CD4-positive, alpha-beta T cell (primary cell): ENCODE measurements at places on chromosomes 11 and 22.

GRCh38 chr11:77436969-77437368, 36.9 kb downstream of the PAK1 start:
- no peak for DNase-seq

- DNase-seq, result no peak
Measured at GRCh38 chr22:21984793-21985192, 2.2 kb upstream of the TOP3B start.

DNA sequence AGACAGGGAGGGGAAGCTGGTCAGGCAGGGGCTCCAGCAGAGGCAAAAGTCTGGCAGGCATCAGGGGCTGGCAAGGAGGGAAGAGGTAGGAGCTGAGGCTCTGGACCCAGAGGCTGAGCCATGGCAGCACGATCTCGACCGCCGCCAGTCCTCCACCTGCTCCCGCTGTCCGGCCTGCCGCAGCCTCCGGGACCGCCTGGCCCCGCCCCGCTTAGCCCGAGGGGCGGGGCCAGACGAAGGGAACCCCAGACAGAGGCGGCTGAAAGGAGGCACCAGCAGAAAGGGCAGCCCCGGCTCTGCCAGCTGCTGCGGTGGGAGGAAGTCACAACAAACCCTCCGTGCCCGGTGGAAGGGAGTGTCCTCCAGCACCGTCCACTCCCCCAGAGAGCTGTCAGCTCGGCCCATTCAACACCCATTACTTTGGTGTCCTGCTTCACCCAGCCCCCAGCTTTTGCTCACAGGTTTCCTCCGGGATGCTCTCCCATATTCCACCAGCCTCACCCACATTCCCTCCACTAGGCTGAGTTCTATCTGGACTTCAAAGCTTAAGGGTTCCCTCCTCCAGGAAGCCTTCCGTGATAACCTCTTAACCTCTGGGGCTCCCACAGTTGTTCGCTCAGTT, at the start of gene MFNG:
TSS of gene MFNG (minus strand) at position 161 of the 622 bp plus-strand sequence. CDS start 207 bp downstream, outside the sequence.
- peak; percentile 66 for DNase-seq

DNA sequence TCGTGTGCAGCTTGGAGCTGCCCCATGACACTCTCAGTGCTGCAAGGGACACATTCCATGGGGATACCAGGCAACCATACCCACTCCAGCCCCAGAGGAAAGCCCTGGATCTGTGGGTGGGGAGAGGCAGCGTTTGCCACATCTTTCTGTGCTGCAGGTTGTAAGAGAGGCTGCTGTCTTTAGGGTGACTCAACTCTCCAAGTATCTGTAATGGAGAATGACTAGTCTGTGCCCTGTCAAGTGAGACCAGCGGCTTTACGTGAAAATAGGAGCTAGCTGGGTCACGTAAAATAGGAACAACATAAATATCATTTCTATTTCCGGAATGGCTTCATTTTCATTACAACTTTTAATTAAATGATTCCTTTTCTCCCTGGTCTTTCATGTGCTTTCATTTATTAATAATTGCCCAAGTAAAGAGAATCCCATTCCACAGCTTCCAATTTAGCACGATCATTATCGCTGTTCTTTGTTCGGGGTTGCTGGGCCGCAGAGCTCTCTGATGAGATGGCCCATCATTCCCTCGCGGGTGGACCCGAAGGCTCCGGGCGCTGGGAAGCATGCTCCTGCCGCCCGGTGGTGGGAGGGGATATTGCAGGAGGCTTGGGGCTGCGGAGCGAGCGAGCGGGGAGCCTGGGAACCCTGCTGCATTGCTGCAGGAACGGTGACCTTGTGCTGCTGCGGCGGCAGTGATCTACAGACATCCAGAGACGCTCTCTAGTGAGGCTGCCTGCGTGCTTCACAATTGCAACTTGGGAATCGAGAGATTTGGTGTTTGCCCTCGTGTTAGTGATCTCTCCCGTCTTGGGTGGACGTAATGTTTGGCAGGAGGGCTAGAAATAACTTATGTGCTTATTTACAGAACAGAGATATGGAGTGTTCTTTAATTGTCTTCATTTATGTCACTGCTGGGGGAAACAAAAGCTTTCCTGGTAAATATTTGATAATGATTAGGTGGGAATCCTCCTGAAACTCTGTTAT, 10.6 kb downstream of the SLC6A5 start:
- peak; percentile 30 for DNase-seq

DNA sequence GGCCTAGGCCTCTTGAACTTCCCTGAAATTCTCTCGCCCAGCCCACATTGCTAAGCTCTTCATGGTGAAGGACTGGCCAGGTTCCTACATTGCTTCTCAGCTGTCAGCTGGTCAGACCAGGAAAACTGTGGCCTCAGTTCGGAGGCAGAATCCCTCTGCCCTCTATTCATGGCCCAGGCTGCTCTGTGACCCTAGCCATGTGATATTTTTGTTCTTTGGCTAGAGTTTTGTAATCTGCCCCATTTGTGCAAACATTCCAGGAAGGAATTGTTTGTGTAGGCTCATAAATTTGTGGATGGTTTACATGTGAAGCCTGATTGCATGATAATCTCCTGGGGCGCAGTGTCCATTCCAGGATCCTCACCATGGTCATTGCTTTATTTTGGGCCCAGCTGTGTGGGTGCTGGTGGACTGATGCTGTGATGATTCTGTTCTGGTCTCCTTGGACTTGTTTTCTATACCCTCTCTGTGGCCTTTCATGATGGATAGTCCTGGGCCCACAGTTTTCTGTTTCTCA, 149.1 kb upstream of the E2F8 start:
- no peak for DNase-seq

- DNase-seq, result no peak
Measured at GRCh38 chr22:33451866-33452469, 393.8 kb upstream of the SYN3 start.

DNA sequence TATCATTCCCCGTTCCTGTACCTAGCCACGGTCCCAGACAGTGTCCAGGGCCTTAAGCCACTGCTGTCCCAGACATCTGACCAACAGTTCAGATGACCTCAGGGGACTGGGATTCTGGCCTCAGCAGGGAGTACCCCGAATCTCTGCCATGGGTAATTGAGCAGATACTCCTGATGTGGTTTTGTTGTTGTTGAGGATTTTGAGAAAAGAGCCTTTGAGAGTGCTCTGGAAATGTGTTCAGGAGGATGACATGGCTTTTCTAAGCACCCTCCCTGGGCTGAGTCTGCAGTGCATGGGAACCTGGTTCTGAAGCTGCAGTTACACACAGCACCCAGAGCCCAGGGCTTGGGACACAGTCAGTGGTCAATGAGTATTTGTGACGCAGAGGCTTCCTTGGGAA, 30.4 kb downstream of the ADAMTS15 start:
- no peak for DNase-seq

GRCh38 chr22:33699176-33699575, 221.1 kb downstream of the LARGE1 start:
- no peak for DNase-seq

DNA sequence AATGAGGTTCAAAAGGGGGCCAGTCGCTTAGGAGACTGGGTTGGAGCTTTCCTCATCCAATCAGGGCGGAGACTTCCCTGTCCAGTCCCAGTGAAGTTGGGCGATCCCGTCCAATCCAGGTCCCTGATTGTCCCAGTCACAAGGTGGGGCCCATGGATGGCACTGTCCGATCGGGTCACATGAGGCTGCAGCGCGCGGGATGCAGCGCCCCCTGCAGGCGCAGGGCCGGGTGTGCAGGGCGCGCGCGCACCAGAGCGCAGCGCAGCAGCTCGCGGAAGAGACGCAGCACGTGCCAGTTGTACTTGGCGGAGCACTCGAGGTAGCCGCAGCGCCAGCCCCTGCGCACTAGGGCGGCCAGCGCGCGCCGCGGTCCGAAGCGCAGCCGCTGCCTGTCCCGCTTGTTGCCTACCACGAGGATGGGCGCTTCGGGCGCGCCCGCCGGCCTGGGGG, 2.3 kb downstream of the RASL10A start:
- no peak for DNase-seq

DNA sequence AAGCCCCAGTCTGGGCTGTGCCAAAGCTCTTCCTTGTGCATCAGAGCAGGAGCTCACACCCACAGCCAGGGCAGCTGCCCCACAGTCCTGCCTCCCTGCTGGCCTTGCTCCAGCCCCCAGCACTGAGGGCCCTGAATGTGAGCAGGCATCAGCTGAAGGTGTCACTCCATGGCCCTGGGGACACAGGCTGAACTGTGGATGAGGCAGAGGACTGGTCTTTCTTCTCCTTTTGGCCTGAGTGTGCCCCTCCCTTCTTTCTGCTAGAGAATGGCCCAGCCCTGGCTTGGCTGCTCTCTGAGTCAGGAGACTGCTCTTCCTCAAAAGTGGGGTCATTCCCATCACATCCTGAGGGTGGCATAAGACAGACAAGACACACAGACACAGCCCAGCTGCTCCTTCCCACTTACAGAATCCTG, 16.2 kb downstream of the OTOG start:
- no peak for DNase-seq

- no peak for DNase-seq
Measured at GRCh38 chr22:32539631-32540421, 65.2 kb downstream of the FBXO7 start.

DNA sequence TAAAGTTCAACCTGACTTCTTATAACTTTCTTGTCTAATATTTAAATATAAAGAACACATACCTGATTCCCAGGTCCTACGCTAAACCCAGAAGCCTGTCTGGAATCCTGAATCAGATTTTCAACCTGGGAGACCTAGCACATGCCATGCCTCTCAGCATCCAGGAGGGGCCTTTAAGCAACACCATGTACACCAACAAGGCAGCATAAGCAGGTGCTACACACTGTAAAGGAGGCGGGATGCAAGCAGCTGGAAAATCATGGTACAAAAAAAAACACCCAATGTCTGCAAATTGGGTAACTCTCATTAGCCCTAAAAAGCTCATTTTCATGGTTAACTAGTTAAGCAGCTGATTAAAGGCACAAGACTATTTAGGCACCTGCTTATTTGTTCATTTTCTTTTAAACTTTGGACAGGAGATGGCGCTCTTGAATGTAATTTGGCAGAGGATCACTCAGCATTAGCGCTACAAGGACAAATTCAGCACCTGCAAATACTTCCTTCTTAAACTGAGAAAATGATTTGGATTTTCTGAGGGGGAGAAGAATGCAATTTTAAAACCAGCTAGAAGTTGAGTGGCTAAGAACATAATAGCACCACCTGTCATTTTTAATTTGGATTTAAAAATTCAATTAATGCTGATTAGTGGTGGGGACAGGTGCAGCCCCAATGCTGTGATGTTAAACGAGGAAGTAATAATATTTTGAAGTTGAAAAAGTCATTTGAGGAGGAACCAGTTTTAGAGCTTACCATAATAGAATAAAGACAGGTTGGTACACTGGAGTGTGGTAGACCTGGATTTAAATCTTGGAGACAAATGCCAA, 104.0 kb downstream of the FAR1 start:
- DNase-seq, result no peak

DNA sequence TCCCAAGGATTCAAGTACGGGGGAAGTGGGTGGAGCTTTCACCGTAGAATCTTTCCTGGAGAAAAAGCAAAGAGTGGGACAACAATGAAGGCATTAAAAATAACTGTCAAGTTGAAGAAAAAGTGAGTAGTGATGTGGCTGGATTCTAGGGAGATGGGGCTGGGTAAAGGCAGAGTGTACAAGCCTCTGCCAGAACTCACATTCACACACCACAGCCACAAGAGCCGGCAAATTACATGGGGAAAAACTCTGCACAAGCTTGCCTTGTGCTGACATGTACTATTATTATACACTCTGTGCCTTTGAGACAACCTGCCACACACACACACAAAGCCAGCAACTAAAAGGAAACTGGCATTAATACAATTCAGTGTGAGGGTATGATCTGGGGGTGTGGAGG, 182.6 kb downstream of the LARGE1 start:
- no peak for DNase-seq

- DNase-seq, result no peak
Measured at GRCh38 chr22:34502821-34503220, 563.1 kb upstream of the ISX start.

GRCh38 chr11:71988050-71988449, 10.7 kb upstream of the IL18BP start:
- no peak for DNase-seq

DNA sequence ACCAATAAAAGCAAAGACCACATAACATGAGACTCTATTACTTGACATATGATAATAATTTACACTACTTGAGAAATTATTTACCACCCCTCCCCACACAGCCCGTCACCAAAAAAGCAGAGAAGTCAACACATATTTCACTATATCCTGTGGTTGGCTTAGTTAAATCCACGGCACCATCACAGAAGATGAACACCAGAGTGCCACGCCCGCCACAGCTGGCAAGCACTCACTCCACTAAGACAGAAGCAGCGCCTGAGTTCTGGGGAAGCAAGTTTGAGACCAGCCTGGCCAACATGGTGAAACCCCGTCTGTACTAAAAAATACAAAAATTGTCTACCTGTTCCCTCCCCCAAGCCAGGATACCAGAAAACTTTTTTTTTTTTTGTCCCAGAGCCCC, 53.1 kb downstream of the PACSIN2 start:
- no peak for DNase-seq

GRCh38 chr11:78748918-78749690, 174.4 kb upstream of the NARS2 start:
- no peak for DNase-seq

DNA sequence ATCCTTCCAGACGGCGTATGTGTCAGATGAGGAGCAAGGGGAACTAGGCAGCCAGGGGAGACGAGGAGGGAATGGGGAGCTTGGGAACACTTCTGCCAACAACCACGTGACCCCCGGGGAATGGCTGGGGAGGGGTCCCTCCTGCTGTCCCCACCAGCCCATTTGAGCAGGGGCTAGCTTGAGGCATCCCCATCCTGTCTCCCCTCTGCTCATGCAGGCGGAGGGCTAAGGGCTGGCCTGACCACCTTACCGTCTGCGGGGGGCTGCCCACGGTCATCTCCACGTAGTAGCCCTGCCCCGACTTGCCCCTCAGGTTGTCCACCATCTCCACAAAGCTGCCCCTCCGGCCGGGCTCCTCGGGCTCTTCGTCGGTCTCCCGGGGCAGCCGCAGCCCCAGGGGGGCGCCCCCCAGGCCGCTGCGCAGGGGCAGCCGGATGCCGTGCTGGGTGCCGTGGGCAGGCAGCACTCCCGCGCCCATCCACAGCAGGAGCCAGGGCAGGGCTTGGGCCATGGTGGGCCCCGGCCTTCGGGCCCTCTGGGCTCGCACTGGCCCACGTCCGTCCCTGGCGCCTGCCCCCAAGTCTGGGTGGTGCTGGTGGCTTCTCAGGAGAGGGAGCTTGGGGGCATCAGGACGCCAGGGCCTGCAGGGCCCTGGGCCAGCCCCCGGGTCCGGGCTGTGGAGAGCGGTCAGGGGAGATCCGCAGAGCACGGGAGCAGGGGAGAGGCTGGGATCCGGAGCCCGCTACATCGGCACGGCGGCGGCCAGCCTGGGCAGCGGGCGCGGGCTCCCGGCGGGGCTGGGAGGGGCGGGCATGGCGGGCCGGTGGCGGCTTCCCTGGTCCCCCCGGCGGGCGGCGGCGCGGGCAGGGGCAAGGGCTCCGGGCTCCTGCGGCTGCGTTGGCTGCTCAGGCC, 515 bp downstream of the BACE1 start:
- no peak for DNase-seq

DNA sequence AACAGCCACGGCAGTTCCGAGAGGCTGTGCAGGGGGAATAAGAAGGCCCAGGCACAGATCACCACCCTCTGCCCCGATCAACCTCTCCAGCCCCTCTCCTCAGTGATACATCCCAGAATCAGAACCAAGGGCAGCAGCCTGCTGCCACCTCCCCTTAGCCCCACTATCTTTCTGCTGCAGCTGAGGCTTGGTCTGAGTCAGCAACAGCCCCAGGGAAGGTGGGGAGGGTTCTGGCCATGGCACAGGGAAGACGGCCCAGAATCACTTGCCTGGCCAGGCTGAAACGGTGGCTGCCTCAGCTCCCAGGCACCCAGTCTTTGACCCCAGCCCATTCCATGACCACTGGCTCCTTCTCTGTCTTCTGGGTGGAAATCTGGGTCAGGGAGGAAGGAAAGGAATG, 2.3 kb downstream of the CHID1 start:
- DNase-seq, result no peak
